ENCODE measurements at places on chromosomes 1 and 21. TPM values are rescaled to one million over a fixed set of nuclear protein-coding genes. Genes with fewer than 3 reads are reported as not detected.

- DNase-seq = no peak
These were observed 182.0 kb downstream of the CDC42BPA start for GRCh38 chr1:227136210-227136820.

- no peak for DNase-seq
These were observed 60.1 kb downstream of the ELK4 start for GRCh38 chr1:205571747-205572146.

The CLDN17 gene
- 27.4 TPM for total RNA-seq

DNA sequence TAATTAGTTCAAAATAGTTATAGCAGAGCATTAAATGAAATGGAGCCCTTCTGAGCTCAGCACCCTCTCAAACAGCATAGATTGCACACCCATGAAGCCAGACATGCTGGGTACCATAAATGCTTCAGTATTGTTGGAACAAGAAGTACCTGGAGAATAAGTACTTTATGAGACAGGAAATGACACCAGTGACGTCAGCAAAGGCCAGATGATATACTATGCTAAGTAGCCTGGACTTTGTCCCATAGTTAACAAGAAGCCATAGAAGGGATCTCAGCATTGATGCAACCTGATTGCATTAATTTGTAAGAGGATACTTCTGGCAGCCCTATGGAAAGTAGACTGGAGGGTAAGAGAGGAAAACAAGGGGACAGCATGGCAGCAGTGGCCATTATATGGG, 16.3 kb upstream of the GADD45A start:
- DNase-seq = no peak

The TRIM46 gene
- 0.53 TPM for total RNA-seq

GRCh38 chr1:114109981-114110380, 43.7 kb downstream of the SYT6 start:
- no peak for DNase-seq
